ENCODE measurements at places on chromosomes 1 and 21.

GRCh38 chr21:45511661-45512431 lies 30.4 kb downstream of the SLC19A1 start:
- no peak for DNase-seq

DNA sequence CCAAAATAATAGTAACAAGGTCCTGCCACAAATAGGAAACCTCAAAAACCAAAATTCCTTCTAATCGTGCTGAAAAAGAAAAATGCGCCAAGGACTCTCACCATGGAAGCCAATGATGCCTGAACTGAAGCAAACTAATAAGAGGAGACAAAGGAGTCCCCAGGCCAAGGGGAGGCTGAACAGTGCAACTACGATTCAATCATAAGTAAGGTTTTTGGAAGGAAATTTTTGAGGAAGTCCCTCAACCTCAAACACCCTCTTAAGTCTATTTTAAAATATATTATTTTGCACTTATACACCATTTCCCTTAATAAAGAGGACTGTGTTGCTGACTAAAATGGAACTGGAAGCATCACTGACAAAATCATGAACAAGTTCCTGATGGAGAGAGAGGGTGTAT lies 1.7 kb upstream of the ARHGAP29 start:
- DNase-seq, result no peak

- no peak for DNase-seq
These were observed 234.3 kb upstream of the ADAMTS5 start for GRCh38 chr21:27201197-27201596.

DNA sequence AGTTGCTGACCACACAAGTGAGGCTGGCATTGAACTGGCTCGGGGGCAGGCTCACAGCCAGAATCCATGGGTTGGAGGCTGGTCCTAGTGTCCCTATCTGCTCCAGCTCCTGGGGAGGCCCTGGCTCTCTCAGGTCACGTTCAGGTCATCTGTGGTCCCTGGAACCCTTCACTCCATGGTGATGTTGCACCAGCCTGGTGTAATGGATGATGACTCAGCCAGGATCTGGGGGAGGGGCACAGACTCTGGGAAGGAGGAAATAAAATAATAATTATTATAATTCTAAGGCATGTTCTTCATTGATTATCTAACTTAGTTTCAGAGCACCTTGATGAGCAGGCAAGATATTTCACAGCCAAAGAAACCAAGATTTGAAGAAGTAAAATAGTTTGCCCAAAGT lies 26.6 kb upstream of the FCRL4 start:
- DNase-seq, result no peak

DNA sequence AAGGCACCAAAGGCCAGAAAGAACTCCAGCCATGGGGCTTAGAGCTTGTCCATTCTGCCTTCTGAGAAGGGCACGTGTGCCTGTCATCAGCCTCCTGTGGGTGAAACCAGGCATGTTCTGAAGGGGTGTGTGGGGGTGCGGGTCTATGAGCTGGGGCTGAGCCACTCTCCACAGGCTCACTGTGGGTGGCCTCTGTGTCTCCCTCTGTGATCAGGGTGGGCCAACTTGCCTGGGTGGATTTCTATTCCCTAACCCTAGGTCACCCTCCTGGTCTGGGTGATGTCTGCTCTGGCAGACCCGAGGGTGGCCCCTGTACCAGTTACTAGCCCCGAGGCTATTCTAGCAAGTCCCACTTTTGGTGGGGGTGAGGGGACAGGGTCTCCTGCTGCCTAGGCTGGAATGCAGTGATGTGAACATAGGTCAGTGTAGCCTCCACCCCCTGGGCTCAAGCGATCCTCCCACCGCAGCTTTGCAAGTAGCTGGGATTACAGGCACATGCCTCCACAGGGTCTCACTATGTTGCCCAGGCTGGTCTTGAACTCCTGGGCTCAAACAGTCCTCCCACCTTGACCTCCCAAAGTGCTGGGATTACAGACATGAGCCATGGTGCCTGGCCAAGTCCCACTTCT lies 94.4 kb downstream of the TRIM11 start:
- DNase-seq, result no peak
